ENCODE measurements at places on chromosomes 5 and 9. TPM values are rescaled to one million over a fixed set of nuclear protein-coding genes. Genes with fewer than 3 reads are reported as not detected.

Gene MED10
- 39.5 TPM for polyA plus RNA-seq

Gene BTNL3
- polyA plus RNA-seq: not detected

Gene PHF24
- polyA plus RNA-seq: 0.33 TPM

Gene CDC20B
- 0.62 TPM for polyA plus RNA-seq

Gene CTXN3
- not detected for polyA plus RNA-seq

Gene MARVELD2
- 30.5 TPM for polyA plus RNA-seq

Gene ZBTB26
- polyA plus RNA-seq: 24.5 TPM

Gene NEUROG1
- polyA plus RNA-seq: not detected

Gene MEF2C
- polyA plus RNA-seq: 42.4 TPM

Gene MOB3B
- polyA plus RNA-seq: 27.3 TPM

Gene CLINT1
- polyA plus RNA-seq: 158 TPM

Gene TAF11L12
- not detected for polyA plus RNA-seq

Gene PCSK5
- 18.0 TPM for polyA plus RNA-seq

Gene PTGES
- 4.3 TPM for polyA plus RNA-seq

Gene C5orf52
- polyA plus RNA-seq: not detected

Gene NOP16
- 30.8 TPM for polyA plus RNA-seq

Gene ABLIM3
- polyA plus RNA-seq: 1.1 TPM

Gene HSD17B3
- 1.4 TPM for polyA plus RNA-seq

Gene SPATA6L
- polyA plus RNA-seq: 5.3 TPM

Gene WWC1
- polyA plus RNA-seq: 80.0 TPM

Gene ANGPTL2
- polyA plus RNA-seq: 8.1 TPM

Gene UHRF2
- polyA plus RNA-seq: 88.7 TPM

Gene RABL6
- 59.9 TPM for polyA plus RNA-seq

Gene PKD2L2
- polyA plus RNA-seq: 0.48 TPM

Gene GABRA6
- polyA plus RNA-seq: not detected

Gene ZNF622
- 22.9 TPM for polyA plus RNA-seq

Gene RASGRF2
- 2.3 TPM for polyA plus RNA-seq

Gene CENPP
- polyA plus RNA-seq: 8.8 TPM

Gene IGFBPL1
- polyA plus RNA-seq: 1.9 TPM

Gene ACER2
- 13.5 TPM for polyA plus RNA-seq

Gene FUBP3
- 76.2 TPM for polyA plus RNA-seq

Gene ST6GALNAC4
- 9.8 TPM for polyA plus RNA-seq

Gene SPINK6
- polyA plus RNA-seq: not detected

Gene GAS1
- polyA plus RNA-seq: 55.3 TPM

Gene TRUB2
- polyA plus RNA-seq: 37.6 TPM
